ENCODE measurements at places on chromosomes 6 and 20. TPM values are rescaled to one million over a fixed set of nuclear protein-coding genes. Genes with fewer than 3 reads are reported as not detected.

ARMH2 gene
- not detected for polyA plus RNA-seq

PPP1R16B gene
- polyA plus RNA-seq = 2.3 TPM

B3GAT2 gene
- polyA plus RNA-seq = 0.04 TPM

MEP1A gene
- polyA plus RNA-seq = not detected

STX16 gene
- polyA plus RNA-seq = 58.1 TPM

GRCh38 chr6:85436939-85437495, 12.9 kb upstream of the NT5E start:
- H3K27ac ChIP-seq = no peak overlapping the region
- DNase-seq = no peak
- H3K27me3 ChIP-seq = no peaks in the 10 kb centered on the region
- H3K36me3 ChIP-seq = no peaks in the 10 kb centered on the region
- H3K4me3 ChIP-seq = no peak overlapping the region

DNA sequence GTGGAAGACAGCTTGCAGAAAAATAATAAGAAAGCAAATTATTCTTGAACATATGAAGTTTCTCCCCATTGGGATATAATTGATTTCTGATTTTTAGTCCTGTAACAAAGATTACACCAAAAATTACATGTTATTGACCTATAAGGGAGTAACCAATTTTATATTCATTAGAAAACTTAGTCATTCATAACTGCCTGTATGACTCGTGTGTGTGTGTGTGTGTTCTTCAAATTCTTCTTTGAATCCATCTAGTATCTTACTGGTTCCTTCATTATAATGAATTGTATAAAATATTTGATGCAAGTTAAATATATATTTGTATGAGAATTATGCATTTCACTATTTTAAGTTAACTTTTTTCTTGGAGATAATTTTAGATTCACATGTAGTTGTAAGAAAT, 310.4 kb downstream of the HAO1 start:
- H3K27ac ChIP-seq = no peak overlapping the region
- no peak for DNase-seq
- H3K27me3 ChIP-seq = no peaks in the 10 kb centered on the region

- peaks cover 8% of the 10 kb centered on the region for H3K4me1 ChIP-seq
- DNase-seq = no peak
- H3K27me3 ChIP-seq = no peaks in the 10 kb centered on the region
- no peaks in the 10 kb centered on the region for H3K36me3 ChIP-seq
- peak overlapping the region; percentile 56 for H3K27ac ChIP-seq
These were observed 63.6 kb upstream of the KIF25 start for GRCh38 chr6:167933847-167934246.
